ENCODE measurements at places on chromosomes 16 and 17.

DNA sequence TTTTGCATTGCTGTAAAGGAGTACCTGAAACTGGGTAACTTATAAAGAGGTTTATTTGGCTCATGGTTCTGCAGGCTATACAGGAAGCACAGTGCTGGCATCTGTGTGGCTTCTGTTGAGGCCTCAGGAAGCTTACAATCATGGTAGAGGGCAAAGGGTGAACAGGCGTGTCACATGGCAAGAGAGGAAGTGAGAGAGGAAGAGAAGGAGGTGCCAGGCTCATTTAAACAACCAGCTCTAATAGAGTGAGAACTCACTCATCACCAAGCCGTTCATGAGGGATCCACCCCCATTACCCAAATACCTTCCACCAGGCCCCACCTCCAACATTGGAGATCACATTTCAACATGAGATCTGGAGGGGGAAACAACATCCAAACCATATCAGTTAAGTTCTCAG lies 16.4 kb upstream of the CLEC19A start:
- no peak for DNase-seq

DNA sequence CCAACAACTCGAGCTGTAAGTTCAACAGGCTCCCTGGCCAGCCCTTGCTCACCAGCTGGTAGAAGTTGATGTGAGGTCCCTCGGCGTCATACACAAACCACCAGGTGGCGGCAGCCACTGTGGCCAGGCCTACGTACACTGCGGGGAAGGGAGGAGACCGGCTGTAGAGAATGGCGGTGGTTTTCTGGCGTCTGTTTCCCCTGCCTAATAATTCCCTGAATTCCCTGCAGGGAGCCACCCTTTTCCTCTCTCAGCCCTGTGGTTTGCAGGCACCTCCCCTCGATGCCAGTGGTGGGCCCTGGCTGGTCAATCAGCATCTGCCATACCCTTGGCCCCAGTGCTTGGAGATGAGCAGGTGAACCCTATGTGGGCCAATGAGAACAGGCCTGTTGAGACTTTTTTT lies 18.9 kb upstream of the P2RX1 start:
- DNase-seq: no peak

GRCh38 chr17:64128787-64129514 lies 993 bp downstream of the ERN1 start:
- no peak for DNase-seq

DNA sequence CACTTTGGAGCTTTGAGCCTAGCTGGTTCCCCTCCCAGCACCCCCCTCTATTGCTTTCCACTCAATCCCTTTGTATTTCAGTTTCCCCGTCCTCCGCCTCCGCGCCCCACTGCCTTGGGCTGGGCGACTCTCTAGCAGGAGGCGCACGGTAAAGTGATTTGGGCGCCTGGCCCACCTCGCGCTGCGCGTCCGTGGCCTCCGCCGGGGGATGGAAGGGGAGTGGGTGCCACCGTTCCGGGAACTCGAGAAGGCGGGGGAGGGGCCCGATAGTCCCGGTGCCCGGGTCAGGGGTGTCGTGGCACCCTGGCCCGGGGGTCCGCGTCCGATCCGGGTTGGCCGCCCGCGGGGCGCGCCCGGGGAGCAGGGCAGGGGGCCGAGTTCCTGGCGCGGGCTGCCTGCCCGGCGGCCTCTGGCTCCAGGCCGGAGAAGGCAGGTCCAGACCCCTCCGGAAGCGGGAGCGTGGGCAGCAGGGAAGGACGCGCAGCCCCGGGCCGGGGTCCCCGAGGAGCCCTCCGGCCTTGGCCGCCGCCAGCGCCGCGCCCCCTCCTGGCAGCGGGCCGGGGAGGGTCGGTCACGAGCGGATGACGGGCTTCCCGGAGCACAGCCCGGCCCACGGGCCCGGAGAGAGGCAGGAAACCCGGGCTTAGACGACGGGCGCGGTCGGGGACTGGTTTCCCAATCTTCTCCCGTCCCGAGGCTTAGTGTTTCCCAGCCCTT lies 15.8 kb downstream of the MEOX1 start:
- DNase-seq: no peak

- DNase-seq: no peak
These were observed 11.3 kb downstream of the YPEL2 start for GRCh38 chr17:59342681-59343131.

- peak; percentile 49 for DNase-seq
These were observed 1.0 kb upstream of the CKLF start for GRCh38 chr16:66551348-66551759.

DNA sequence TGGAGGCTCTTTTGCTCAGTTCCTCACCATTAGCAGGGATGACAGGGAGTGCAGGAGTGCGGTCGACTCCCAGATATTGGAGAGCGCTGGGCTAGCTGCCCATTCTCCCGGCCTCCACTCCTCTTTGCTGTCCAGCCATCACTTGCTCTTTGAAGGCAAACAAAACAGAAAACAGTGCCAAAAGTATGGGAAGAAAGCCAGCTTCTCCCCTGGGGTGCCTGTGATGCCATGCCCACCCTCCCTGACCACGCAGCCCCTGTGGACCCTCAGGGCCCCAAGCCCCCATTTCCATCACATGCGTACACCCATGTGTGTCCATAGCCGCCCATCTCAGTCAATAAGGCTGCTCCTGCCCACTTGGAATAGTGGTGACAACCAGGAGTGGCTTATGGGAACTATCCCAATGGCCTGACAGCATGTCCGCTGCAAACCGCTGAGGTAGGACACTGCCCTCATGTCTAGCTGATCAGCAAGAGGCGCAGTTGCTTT lies 30.0 kb downstream of the MAPT start:
- no peak for DNase-seq

GRCh38 chr17:32445971-32446370 lies 1.7 kb downstream of the PSMD11 start:
- DNase-seq: no peak

GRCh38 chr17:70109497-70109896 lies 34.5 kb downstream of the KCNJ16 start:
- DNase-seq: no peak

GRCh38 chr16:90008708-90009145 lies 10.5 kb downstream of the DBNDD1 start:
- peak; percentile 36 for DNase-seq

DNA sequence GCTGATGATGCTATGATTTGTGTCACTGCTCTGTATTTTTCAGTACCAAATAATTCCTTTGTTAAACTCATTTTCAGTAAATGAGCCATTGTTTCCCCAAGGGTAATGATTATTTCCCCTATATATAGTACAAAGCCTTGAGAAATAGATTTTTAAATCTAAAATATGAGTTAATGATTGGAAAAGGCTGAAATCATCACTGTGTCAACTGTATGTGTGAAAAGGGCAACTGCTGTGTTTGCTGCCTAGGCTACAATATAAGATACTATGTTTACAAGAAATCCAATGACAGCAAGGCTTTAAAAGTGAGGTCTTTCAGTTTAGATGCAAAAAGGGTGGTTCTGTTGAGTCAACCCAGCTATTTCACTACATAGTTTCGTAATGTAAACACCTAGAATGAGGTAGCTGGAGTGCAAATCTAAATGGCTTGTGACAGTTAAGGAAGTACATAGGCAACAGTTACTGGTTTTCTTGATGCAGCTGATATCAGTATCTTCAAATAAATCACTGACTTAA lies 15.3 kb downstream of the NLK start:
- DNase-seq: no peak

DNA sequence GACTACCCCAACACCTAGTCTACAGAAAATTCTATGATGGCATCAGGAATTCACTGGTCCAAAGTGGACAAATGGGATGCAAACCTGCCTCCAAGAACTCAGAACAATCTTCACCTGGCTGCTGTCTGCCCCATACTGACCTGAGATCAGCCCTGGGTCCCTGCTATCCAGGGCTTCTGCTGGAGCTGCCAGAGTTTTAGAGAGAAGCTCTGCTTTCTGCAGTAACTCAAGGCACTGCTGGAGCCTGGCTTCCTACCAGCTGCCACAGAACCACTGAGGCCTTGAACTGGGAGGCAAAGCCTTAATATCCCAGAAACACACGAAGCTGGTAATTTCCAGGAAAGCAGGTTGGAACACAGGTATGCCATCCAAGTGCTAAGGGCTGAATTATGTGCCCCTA lies 7.5 kb downstream of the TMEM170A start:
- DNase-seq: no peak

DNA sequence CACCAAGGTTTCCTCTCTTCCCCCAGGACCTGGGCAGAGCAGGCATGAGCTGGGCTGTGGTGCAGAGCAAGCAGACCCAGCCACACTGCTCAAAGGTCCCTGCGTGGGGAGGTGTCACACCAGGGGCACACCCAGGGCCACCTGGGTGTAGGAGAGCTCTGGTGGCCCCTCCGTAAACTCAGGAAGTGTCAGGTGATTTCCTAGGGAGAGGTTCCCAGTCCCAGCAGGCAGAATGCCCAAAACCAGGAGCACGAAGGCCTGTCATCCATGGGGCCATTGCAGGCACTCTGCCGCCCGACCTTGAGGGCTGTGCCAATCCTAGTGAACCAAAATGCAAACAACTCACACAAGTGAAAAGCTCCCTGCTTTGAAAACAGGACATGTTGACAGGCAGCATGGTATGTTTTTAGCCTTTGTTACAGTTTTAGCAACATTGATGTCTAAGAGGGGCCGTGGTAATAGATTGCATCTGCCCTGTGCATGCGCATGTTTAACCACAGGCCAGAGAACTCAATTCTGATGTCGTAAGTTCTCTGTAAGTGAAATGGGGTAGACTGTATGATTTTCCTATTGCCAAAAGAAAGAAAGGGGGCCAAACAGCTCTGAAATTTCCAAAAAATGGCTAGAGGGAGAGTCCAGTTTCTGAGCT lies 21.3 kb downstream of the CIBAR2 start:
- DNase-seq: no peak

GRCh38 chr16:81987121-81987520 lies 24.1 kb downstream of the SDR42E1 start:
- no peak for DNase-seq

- no peak for DNase-seq
These were observed 3.1 kb upstream of the DNAJA2 start for GRCh38 chr16:46976550-46976949.

DNA sequence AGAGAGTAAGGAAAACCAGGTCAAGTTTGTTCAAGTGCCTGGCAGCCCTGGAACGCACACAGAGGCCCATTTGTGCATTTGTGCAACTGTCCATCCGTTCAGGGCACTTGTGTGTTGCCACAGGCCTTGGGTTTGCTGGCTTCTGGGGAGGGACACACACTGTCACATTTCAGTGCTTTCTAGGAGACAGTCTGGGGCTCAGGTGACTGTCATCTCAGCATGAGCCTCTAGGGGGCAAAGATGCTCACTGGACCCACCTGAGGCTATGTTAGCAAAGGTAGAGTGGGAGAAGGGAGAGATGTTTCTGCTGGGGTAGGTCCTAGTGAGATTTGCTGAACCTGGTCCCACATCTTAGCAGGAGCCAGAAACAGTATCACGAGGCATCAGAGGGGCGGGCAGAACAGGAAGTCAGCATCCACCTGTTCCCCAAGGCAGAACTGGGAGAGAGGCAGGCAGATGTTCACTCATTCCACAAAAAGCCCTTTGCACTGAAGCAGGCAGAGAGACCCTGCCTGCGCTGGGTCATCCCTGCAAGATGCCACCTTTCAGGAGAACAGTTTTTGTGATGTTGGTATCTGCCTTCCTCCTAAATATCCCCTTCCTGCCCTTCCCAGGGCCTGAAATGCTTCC lies 48.5 kb downstream of the RAI1 start:
- peak; percentile 43 for DNase-seq

GRCh38 chr17:7026471-7027115 lies 3.7 kb downstream of the BCL6B start:
- DNase-seq: no peak

- DNase-seq: no peak
These were observed 66.7 kb downstream of the PIGL start for GRCh38 chr17:16283705-16284104.

GRCh38 chr17:69064476-69064875 lies 3.7 kb upstream of the ABCA9 start:
- no peak for DNase-seq
